ENCODE measurements at places on chromosomes 6 and 20.
A peak's percentile ranks its signal among the peaks of the same experiment; 100 is the strongest.

DNA sequence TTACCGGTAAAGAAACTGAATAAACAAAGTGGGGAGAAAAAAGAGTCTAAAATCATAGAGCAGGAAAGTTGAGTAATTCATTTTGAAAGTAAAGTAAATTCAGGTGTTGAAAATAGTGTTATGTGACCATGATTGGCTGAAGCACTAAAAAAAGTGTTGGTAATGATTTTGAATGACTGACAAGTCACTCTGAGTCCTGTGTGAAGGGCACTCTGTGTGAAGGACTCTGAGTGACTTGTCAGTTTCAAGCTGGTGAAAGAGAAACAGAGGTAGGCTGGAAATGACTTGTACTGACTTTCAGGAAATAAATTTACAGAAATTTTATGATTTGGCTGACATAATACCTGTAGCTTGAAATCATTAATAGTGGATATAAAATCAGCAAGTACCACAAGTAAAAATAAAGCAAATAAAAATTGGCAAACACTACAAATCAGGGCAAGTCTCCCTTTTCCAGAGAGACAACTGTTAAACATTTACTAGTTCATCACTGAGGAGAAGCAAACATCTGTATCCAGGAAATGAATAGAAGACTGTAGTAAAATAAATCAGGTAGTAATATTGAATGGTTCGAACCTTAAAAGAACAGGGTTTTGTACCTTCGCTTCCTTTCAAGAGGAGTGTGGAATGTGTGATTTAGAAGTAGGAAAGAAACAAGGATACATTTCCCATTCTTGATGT, 630.6 kb downstream of the GRIK2 start:
- no peak for DNase-seq

- DNase-seq, result no peak
Measured at GRCh38 chr20:41342474-41343464, 2.1 kb downstream of the LPIN3 start.

DNA sequence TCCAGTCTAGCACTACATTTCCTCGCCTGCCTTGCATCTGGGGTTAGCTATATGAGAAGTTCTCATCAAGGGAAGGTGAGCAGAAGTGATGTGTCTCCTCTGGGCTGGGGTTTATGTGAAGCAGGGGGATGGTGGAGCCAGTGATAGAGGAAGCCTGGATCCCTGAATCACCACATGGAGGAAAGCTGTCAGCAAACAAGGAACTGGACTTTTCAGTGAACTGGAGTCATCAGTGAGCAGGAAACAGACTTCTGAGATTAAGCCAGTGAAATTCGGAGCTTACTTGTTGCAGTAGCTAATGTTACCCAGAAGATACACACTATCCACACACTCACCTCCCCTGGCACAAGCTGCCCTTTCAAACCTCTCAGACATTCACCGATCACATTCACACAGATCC, 13.4 kb upstream of the TOX2 start:
- DNase-seq, result no peak

DNA sequence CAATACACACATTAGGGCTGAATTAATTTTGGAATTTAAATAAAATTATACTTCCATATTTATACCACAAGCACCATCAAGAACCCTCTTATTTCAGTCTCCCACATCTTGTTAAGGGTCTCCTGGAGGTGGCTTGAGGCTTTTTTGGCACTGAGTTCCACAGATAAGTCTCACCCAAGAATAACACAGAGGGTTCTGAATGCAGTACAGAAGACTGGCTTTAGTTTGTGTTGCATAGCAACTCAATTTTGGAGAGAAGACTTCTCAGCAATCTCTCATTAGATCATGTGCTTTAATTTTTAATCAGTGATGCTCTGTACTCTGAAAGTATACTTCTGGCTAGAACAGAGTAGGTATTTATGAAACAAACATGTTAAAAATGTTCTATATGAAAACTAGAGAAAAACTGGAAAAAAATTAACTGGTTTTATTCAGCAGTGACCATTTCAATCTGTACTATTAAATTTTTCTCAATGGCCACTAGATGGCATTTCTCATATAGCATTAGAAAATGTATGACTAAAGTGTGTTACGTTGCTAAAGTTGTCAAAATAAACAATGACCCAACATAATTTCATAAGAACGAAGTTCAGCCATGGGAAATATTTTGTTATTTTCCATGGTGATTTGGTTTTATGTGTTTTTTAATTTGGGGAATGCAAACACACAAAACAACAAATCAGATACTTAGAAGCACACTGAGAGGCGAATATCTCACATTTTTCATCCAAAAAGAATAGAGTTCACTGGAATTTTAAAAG, 32.7 kb upstream of the MAP7 start:
- DNase-seq, result no peak

DNA sequence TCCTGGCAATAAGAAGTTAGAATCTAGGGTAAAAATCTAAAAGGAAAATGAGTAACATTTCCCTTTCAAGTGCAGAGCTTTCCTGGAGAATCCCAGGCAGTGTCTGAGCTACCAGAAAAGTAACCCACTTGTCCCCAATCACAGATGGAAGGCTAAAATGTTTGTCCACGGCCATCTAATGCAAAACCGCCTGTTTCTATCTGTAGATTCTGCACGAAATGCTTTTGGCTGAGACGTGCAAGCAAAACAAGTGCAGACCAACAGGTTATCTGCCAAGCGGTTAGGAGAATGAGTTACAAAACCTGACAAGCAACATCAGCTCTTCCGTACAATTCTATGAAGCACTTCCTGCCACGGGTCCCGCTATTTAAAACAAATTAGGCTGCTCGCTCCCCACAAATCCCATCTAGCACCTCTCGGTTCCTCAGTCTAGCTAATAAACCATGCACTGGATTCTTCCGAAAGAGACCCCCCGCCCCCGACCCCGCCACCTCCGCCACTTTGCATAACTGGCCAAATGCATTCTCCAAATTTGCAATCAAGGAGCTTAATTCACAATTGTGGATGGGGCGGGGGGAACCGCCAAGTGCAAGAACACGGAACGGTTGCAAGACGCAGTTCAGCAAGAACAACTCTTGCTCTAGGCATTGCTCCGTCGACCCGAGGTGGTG, 1.4 kb downstream of the ELOVL5 start:
- DNase-seq, result peak; percentile 16

- DNase-seq, result peak; percentile 39
Measured at GRCh38 chr6:90284236-90285041, 12.2 kb downstream of the BACH2 start.

DNA sequence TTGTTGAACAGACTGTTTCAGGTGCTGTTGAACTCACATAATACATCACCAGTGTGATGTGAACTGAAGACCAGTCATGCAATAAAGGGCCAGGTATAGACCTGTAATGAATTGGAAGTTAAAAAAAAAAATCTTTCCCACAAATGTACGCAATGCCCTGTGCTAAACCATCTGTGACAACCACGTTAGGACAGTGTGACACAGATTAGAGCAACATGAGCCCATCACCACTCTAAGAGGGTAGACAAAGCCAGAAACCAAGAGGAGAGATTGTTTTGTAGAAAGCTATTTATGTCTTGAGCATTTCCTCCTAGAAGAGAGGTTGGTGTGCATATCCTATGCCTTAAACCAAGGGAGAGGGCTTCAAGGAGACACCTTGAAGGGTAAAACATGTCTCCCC, 77.0 kb upstream of the BEND6 start:
- DNase-seq, result no peak

Measured in NCI-H2227 treated with DMSO at 0.1 percent for 48 hours (cell line).